T-helper 17 cell (primary cell): ENCODE measurements at places on chromosomes 7 and 10.

- DNase-seq: no peak
Observed at GRCh38 chr10:113292086-113292485, 260.8 kb upstream of the HABP2 start.

GRCh38 chr10:69119896-69120295 is 4.1 kb upstream of the VPS26A start:
- DNase-seq: no peak

GRCh38 chr7:18496341-18496700 is 772 bp downstream of the HDAC9 start:
- no peak for DNase-seq

- DNase-seq: no peak
Observed at GRCh38 chr7:84524714-84525694, 330.4 kb upstream of the SEMA3A start.

DNA sequence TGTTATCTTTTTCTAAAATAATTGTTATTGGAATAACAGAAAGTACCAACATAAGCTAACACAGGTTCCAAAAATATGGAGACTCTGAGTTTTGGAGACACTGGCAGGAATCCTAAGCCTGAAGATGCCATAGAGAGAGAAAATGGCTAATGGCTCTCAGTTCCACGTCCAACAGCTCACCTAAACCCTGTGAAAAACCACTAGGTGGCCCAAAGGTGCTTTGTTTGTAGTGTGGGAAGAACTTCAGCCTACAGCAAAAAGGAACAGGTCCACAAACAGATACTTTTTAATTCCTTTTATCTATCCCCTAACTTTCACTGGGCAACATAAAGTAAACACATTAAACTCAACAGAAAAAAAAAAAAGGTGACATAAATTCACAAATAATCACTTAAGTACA is 272.3 kb downstream of the SEMA3D start:
- DNase-seq: no peak

- DNase-seq: no peak
Observed at GRCh38 chr7:7895004-7895650, 73.5 kb upstream of the GLCCI1 start.

DNA sequence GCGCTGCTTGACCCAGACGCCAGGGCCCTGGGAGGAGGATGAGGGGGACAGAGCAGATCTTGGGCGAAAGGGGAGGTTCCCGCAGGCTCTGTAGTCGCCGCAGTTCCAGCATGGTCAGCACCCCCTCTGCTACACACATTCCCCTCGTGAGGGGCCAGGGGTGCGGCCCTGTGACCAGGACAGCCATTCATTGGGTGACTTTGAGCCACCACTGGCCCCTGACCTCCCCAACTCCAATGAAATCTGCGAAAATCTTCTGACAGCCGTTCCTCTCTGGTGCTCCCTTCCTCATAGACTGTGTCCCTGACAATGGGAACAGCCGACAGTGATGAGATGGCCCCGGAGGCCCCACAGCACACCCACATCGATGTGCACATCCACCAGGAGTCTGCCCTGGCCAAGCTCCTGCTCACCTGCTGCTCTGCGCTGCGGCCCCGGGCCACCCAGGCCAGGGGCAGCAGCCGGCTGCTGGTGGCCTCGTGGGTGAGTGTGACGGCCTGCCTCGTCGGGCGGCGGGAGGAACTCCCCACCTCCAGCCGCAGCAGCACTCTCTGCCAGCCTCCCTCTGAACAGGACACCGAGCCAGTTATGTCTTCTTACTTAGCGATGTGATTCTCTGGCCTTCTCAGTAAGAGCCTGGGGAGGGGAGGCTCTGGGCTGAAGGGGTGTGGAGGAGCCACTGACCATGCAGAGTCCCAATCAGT is 825 bp downstream of the TMEM176A start:
- DNase-seq: no peak

DNA sequence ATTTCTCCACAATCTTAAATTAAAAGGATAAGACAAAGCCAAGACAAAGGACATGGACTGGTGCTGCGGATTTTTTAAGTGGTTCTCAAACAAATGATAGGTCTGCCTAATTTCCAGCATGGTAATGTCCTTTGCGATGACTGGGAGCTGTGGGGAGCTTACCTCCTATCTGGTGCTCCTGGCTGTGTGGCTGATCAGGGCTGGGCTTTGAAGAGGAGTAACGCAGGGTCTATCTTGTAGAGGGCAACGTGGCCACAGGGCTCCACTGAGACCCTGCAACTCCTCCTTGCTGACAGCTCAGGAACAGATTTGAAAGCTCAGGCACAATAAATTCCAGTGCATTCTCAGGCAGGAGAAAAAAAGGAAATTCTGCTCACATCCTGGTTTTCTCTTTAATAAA is 103.1 kb upstream of the SFMBT2 start:
- no peak for DNase-seq

- no peak for DNase-seq
Observed at GRCh38 chr10:80199828-80200227, 5.5 kb downstream of the ANXA11 start.

DNA sequence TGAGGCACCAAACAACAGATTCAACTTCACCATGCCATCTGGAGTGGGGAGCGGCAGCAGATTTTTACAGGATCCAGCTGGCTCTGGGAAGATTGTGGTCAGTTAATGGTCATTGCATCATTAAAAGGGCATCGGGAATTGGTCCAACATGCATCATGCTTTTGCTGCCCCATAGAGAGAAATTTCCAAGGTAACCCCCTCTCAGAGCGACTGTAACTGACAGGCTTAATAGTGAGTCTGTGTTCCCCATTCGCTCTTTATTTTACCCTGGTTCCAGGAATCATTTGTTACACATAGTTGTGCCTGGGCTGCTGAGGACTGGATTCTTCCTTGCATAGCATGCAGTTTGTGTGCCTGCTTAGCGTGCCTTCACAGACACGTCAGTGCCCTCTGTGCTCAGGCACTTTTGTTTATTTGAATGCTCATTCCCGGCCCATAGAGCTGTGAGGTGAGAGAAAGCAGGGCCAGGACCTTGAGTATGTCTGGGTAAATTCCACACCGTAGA is 49.9 kb downstream of the CDHR3 start:
- DNase-seq: no peak

DNA sequence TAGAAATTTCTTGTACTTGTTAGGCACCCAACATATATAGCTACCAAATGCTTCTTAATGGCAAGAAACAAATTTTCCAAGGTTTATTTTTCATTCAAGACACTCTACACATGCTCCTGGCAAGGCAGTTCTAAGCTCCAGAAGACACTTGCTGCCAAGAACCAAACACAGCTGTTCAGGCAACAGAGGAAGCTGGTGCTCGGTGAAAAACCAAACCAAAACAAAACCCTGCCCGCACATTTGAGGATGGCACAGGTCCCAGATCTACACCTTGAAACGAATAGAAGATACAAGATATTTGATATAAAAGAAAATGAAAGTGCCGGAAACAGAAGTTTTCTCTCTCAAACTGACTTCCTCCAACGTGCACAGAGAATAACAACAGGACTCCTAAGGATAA is 4.9 kb upstream of the DNTT start:
- DNase-seq: no peak

GRCh38 chr7:81111781-81112540 is 193.1 kb upstream of the SEMA3C start:
- no peak for DNase-seq

GRCh38 chr10:10872764-10873163 is 144.9 kb upstream of the CELF2 start:
- DNase-seq: no peak

- no peak for DNase-seq
Observed at GRCh38 chr10:70885931-70886903, 2.1 kb downstream of the PCBD1 start.

GRCh38 chr7:140009735-140010134 is 53.0 kb downstream of the PARP12 start:
- no peak for DNase-seq

DNA sequence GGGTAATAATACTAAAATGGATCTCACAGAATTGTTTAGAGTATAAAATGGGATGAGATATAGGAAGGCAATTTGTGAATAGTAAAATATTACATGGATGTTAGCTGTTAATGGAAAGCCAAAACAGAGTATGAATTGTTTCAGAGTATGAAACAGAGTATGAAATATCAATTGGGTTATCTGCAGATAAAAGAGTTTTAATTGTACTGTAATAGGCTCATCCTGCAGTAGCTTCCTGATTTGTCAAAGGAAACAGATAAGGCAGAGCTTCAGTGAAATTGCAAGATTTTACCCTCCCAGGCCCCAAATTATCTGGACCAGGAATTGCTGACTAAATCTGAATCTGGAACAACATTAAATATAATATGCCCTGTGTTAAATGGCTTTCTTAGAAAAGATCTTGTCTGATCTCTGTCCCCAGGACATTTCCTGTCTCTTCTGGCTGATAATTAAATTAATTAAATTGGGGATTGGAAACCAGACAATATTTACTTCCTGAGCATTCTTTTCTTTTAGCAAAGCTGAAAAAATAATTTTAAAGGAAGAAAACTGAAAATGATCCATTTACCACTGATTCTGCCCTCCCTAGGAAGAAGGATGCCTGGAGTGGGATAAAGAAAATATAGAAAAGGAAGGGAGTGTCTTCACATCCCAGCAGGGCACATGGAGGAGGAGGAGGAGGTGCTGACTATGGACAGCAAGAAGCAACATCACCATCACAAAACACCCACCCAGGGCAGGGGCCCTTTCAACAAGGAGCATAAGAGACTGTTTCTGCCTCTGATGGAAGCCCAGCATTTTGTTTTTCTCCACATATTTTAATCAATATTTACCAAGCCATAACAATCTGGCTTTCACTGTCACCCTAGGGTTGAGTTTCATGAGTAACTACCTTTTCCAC is 18.5 kb downstream of the PTN start:
- no peak for DNase-seq

DNA sequence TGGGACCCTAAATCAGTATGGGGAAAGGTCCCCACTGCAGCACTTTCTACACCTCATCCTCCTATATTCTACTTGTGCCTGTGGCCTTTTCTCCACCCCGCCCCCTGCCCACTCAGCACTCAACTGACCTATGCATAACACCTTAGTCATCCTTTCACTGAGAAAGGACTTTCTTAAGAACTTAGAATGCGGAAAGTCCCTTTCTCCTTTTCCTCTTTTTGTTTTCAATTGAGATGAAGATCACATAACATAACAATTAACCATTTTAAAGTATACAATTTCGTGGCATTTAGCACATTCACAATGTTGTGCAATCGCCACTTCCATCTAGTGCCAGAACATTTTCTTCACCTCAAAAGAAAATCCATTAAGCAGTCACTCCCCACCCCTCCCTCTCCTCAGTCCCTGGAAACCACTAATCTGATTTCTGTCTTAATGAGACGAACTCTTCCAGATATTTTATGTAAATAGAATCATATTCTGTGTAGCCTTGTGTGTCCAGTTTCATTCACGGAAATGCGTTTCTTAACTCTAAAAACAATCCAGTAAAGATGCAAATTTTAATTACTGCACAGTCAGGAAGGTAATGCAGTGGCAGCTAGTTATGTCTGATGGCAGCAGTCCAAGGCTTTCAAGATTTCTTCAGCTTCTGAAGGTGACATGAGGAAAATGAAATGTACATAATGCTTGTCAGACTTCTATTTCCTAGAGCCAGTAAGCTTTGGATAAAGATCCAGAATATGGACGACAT is 41.7 kb downstream of the FAS start:
- DNase-seq: no peak

GRCh38 chr7:26636808-26637207 is 227.6 kb downstream of the SKAP2 start:
- DNase-seq: no peak

DNA sequence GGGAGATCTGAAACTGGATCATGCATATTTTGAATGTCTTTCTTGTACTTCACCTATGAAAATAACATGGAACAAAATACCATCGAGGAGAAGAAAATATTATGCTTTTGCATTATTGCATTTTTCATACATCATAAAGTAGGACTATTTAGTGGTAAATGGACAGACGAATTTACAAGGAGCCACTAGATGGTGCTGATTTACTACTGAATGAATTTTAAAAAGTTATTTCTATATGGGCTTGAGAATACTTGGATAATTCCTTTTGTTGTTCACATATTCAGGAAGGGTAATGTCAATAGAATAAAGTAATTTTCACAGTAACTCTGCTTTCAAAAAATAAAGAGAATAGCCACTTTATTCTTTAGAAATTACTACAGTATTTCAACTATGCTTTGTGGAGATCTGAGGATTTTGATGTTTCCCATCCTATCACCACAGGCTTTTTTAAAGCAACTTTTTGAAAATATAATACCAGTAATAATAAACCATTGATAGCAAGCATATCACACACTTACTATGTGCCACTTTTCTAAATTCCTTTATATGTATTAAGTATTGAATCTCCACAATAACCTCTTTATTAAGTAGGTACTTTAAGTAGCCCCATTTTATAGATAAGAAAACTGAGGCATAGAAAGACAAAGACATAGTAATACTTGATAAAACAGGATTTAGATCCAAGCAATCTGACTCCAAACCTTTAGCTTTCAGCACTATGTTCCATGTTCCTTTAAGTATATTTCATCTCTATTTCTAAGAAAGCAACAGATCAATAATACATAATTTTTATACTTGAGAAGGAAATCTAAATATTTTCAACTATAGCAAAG is 38.6 kb downstream of the NEBL start:
- no peak for DNase-seq

DNA sequence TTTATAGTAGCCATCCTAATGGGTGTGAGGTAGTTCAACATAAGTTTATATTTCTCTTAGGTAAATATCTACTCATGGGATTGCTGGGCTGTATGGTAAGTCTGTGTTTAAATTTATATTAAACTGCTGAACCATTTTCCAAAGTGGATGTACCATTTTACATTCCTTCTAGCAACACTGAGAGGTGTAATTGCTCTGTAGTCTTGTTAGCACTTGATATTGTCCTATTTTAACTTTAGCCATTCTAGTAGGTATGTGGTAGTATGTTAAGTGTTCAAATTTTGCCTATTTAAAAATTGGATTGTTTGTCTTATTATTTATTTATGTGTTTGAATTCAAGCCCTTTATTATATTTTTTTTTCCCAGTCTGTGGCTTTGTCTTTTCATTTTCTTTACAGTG is 2.6 kb upstream of the HPS1 start:
- DNase-seq: no peak

- peak; percentile 26 for DNase-seq
Observed at GRCh38 chr7:17301471-17302456, 3.3 kb downstream of the AHR start.

GRCh38 chr7:118995350-118995749 is 770.8 kb downstream of the ANKRD7 start:
- DNase-seq: no peak

- no peak for DNase-seq
Observed at GRCh38 chr10:132332433-132332754, 401 bp downstream of the LRRC27 start.

GRCh38 chr7:87784424-87784823 is 91.7 kb downstream of the SLC25A40 start:
- no peak for DNase-seq

DNA sequence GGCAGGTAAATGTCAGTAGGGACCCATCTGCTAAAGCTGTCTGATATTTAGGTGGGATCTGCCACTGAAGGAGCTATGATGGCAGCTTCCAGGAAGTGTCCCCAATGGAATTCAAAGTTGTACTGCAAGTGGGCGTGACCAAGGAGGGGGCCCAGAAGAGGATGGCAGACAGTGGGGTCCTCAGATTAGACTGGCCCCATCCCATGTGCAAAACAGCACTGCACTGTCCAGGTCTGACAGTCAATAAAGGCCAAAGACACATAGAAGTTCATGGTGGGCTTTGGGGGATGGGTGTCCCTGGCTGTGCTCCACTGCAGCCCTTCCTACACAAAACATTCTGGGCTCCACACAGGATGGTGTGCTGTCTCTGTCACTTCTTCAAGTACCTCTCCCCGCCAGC is 49.8 kb upstream of the SORCS1 start:
- DNase-seq: no peak
